Brain microvascular endothelial cell (primary cell): ENCODE measurements at places on chromosomes 12 and 14.
A peak's percentile ranks its signal among the peaks of the same experiment; 100 is the strongest.

DNA sequence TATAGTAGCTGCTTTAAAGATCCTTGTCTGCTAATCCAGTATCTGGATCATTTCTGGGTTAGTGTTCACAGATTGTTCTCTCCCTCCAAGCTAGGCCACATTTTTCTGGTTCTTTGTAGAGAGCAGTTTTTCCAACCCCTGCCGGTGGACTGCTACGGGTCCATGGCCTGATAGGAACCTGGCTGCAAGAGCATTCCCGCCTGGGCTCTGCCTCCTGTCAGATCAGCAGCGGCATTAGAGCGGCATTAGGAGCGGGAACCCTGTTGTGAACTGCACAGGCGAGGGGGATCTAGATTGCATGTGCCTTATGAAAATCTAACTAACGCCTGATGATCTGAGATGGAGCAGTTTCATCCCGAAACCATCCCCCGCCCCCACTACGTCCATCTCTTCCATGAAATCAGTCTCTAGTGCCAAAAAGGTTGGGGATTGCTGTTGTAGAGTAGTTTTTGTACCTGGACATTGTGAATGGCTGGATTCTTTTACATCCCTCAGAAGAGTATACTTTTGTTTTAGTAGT lies 50.4 kb downstream of the MYRFL start:
- DNase-seq = no peak

DNA sequence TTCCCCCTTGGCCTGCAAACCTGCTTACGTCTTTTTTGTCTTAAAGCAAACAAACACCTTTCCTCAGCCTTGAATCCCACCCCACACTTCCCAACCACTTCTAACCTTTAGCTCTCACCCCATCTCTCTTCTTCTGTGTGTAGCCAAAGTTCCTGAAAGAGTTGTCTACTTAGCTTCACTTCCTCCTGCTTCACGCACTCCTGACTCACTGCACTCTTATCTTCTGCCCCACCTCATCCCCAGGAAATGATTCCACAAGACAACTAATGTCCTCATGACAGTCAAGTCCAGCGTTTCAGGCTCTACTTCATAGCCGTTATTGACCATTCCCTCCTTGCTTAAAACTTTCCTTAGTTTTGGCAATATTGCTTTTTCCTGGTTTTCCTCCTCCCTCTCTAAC lies 22.4 kb downstream of the EIF2B2 start:
- DNase-seq = peak; percentile 65

- peak; percentile 43 for DNase-seq
Measured at GRCh38 chr14:56342494-56342942, 224.3 kb downstream of the PELI2 start.

DNA sequence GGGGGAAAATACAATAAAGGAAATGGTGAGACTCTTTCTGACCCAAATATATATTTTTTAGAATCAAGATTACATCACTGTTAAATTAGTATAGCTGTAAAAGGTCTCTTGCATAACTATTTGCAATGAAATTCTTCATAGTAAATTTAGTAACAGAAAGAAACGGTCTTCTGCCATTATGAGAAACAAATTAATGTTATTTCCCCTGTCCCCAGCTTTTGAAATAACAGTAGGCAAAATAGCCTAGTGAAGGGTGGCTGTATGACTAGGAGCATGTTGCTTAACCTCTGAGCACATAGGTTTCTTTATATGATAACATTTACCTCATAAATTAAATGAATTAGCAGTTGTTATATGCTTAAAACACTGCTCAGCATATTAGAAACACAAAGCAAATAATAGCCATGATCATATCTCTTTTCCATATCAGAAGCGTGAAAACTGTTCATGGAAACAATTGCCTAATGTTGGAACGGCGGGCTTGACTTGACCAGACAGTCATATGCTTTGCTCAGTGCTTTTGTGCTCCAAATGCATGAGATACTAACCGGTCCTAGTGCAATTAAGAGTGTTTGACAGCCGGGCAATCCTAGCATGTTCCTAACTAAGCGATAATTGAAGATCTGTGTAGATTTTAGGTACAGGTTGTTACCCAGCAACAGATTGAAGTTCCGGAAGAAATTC lies 24.0 kb downstream of the BHLHE41 start:
- DNase-seq = no peak

GRCh38 chr14:48536318-48536717 lies 860.9 kb upstream of the MDGA2 start:
- DNase-seq = no peak

DNA sequence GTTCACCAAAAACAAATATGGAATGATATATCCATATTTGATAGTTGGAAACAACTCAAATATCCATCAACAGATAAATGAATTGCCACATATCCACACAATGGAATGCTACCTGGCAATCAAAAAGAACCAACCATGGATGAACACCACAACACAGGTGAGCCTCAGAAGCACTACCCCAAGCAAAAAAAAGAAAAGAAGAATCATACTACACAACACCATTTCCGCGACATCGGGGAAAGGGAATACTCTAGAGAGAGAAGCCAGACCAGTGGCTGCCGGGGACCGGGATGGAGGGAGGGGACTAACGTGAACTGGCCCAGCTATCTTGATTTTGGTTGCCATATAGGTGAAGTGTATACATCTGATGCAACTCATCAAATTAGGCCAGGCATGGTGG lies 41.4 kb downstream of the SCARB1 start:
- no peak for DNase-seq

- DNase-seq = no peak
Measured at GRCh38 chr12:56658921-56659320, 13.1 kb upstream of the ATP5F1B start.

- peak; percentile 58 for DNase-seq
Measured at GRCh38 chr12:109944561-109945359, 44.7 kb downstream of the TCHP start.

DNA sequence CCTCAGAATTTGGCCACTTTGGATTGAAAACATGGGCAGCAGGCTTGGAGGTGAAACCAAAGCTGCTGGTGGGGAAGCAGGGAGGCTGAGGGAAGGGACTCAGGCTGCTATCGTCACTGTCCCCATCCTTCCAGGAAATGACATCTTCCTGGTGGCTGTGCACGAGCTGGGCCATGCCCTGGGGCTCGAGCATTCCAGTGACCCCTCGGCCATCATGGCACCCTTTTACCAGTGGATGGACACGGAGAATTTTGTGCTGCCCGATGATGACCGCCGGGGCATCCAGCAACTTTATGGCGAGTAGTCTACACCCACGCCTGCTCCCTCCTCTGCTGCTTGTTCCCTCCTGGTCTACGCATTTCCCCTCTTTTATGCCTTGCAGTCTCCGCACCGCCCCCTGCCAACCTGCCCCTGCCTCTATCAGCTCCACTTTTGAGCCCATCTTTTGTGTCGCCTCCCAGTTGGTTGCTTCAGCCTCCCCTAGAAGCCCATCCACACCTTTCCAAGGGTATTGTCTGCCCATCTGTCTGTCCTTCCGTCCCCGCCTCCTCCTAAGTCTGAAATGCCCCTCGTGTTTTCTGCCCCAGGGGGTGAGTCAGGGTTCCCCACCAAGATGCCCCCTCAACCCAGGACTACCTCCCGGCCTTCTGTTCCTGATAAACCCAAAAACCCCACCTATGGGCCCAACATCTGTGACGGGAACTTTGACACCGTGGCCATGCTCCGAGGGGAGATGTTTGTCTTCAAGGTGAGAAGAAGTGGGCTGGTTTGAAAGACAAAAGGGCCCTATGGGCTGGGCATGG lies 6.9 kb downstream of the MMP14 start:
- DNase-seq = no peak

GRCh38 chr12:29662734-29663323 lies 120.9 kb downstream of the TMTC1 start:
- no peak for DNase-seq

- DNase-seq = no peak
Measured at GRCh38 chr14:87783071-87783470, 209.9 kb downstream of the GALC start.

DNA sequence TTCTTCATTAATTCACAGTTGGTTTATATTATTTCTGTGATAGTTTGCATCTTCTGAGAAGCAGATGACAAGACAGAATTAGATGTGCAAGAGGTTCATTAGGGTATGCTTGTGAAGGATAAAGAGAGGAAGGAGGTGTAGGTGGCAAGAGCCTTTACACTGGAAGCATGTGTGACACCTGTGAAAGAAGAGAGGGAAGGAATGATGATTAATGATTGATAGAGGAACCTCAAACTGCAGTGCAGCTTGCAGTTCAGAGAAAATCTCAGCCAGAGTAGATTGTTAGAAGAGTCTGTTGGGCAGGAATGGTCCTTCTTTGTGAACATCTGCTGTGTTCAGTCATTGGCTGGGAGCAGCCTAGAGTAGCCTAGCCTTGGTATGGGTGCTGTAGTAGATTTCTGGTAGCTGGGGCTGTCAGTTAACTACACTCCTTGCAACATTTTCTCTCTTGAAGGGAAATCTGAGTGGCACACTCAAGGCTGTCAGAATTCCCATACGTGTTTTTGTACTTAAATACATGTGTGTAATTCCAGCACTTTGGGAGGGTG lies 9.0 kb downstream of the RCOR1 start:
- no peak for DNase-seq

DNA sequence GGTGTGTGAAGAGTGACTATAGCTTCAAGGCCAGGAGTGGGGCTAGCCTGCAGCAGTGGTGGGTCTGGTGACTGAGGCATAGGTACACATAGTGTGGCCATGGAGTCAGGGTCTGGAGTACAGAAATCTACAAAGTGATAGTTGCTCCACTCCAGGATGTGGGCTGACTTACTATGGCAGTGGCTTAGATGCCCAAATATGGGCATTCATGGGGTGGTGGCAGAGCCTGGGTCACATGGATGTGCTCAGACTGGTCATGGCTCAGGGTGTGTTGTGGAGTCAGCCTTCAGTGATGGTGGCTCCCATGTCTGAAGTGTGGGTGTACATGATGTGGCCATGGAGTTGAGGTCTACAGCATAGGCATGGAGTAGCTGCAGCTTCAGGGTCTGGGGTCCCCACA lies 27.3 kb downstream of the CLEC6A start:
- no peak for DNase-seq
